Occipital lobe (tissue), 3 donors: ENCODE measurements at places on chromosomes 1 and 21. TPM values are rescaled to one million over a fixed set of nuclear protein-coding genes. Genes with fewer than 3 reads are reported as not detected.

GRCh38 chr21:17650292-17650691, 37.6 kb upstream of the BTG3 start:
- no peak for DNase-seq

Gene BEND5
- 18.2 TPM for total RNA-seq

DNA sequence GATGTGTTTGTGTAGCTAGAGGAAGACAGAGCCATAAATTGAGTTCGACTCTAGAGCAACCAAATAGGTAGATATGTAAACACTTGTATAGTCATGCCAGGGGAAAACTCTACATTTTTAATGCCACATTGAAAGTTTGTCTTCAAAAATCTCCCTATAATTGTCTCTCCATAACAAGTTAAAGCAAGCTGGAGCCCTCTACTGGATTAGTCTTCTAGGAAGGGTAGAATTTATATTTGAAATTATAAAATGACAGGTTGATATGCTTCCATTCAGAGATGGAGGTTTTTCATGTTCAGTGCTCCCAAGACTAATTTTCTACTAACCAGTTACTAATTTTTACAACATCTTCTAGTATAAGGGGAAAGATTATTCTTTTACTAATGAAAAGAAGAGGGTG, 13.1 kb upstream of the COL24A1 start:
- no peak for DNase-seq

GRCh38 chr21:28588997-28589396, 403.7 kb downstream of the LTN1 start:
- no peak for DNase-seq

DNA sequence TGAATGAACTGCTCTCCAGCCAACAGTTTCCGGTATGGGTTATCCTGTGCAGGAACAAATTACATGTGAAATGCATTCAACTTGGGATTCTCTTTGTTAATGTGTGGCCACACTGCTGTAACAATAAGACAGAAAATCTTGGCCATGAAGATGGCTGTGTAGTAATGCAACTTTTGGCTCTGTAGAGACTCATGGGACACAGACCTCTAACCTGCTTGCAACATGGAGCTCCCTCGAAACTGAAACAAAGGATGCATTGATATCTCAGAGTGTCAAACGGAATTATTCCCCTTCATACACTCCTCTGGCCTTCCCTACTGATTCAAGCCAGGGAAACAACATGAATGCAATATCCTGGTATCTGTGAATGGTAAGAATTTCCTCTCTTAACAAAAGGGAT, 559.3 kb upstream of the ZRANB2 start:
- DNase-seq, result no peak

Gene LCE2A
- total RNA-seq, result not detected

- no peak for DNase-seq
These were observed 15.7 kb downstream of the LSS start for GRCh38 chr21:46212721-46213484.

Gene PRELP
- 0.16 TPM for total RNA-seq

DNA sequence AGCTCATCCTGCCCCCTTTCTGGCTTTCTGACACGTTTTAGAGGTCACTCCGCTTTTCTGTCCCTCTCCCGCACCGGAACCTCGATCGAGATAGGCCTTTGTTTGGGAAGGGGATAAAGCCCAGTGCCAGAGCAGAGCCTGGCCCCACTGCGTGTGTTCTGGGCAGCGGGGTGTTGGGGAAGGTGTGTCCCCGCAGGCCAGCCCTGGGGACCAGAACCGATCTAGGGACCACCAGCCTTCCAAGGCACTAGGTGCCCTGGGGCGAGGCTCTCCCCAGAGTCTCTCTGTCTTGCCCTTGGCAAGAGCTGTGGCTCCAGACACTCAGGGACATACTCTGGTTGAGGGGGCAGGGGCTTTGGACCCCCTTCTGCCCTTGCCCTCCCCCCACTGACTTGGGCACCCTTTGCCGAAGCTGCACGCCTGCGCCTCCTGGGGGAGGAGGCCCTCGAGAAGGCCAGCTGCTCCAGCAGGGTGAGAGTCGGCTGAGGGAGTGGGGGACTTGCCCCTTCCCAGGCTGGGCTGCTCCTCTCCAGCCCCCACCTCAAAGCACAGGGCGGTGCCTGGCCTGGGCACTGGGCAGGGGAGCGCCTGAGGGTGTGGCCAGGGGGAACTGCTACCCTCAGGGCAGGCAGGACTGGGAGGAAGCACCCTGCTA, 16.4 kb downstream of the PRXL2B start:
- no peak for DNase-seq

Gene PLA2G4A
- 2.3 TPM for total RNA-seq

- no peak for DNase-seq
These were observed 645.0 kb upstream of the PTBP2 start for GRCh38 chr1:96076589-96076988.

- no peak for DNase-seq
These were observed 148.4 kb upstream of the MAP1LC3C start for GRCh38 chr1:242147096-242147976.

Gene TNNT2
- total RNA-seq, result not detected

Gene RGS4
- total RNA-seq, result 1.9 TPM

DNA sequence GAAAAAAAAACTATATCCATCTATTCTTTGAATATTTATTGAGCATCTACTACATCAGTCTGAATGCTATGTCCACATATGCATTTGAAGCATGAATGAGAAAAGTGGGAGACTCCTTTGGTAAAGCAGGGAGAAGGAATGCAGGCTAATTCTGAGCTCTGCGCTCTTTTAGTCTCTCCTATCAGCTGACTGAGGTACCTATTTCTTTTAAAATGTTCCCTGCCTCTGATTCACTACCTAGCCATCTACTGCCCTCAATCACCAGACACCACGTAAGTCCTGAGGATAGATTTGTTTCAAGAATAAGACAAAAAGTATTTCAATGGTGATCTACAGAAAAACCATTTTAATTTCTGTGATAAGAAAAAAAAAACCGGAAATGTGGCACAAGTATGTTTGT, 3.8 kb upstream of the RGS13 start:
- DNase-seq, result no peak

- no peak for DNase-seq
These were observed 22.5 kb downstream of the NTMT2 start for GRCh38 chr1:170168265-170168664.

- DNase-seq, result no peak
These were observed 81.0 kb downstream of the SCCPDH start for GRCh38 chr1:246805135-246805716.

DNA sequence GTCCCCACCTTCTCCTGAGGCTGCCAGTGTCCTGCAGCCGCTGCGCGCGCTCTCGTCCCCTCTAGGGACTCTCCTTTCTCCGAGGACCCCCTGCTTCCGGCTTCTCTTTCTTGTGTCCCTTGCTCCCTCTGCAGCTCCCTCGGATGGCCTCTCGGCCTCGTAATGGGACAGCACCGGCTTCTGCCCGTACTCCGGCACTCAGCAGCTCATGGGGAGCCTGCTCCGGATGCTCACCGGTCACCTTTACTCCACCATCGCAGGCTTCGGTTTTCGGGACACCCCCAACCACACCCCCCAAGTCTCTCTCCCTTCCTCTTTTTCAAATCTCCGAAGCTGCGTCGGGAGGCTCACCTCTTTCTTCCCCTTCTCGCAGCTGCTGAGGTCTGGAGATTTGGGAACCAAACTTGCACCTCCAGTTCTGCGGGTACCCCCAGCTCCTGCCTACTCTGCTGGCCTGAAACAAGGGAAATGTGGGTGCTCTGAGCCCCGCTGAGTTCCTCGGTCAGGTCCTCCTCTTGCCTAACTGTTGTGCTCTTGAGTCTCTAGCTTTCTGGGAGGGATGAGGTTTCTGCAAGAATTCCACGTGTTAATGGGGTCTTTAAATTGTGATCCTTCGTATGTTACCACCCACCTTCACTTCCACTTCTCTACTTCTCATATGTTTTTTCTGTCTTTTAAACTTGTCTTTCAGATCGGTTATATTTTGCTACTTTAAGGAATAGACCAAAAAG, 930 bp downstream of the CDC14A start:
- DNase-seq, result no peak

GRCh38 chr1:23376890-23377811, 7.5 kb upstream of the ZNF436 start:
- no peak for DNase-seq

DNA sequence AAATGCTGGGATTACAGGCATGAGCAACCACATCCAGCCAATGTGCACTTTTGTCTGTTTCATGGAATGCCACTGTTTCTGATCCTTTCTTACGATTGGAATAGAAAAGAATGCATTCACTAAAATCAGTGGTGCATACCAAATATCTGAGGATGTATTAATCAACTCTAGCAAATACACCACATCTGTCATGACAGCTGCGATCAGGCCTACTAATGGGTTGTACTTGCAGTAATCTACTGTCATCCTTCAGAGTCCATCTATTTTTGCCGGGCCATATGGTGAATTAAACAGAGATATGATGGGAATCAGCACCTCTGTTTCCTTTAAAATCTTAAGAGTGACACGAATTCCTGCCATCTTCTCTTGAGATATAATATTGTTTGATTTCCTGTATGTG, 8.5 kb upstream of the USP1 start:
- no peak for DNase-seq

Gene FAM151A
- total RNA-seq, result not detected

GRCh38 chr1:43935711-43936427, 2.3 kb downstream of the ARTN start:
- DNase-seq, result no peak

Gene AMY2A
- not detected for total RNA-seq

DNA sequence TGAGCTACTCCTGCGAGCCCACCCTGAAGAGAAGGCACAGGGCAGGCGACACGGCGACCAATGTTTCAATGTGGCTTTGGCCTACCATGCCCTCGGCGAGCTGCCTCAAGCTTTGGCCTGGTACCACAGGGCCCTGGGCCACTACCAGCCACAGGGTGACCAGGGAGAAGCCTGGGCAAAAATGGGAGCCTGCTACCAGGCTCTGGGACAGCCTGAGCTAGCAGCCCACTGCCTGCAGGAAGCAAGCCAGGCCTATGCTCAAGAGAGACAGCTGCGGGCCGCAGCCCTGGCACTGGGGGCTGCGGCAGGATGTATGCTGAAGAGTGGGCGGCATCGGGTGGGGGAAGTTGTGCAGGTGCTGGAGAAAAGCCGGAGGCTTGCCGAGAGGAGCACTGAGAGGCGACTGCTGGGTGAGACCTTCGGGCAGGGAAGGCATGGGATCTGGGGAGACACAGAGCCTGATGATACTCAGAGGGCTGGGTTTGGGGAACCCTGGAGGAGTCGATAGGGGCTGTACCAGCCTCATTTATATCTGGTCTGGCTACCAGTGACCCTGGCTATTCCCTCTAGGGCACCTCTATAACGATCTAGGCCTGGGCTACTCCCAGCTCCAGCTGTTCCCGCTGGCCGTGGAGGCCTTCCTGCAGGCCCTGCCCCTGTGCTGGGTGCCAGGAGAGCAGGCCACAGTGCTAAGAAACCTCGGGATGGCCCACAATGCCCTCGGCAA, 2.3 kb downstream of the TTC24 start:
- DNase-seq, result no peak

Gene ST6GALNAC3
- total RNA-seq, result 16.5 TPM

DNA sequence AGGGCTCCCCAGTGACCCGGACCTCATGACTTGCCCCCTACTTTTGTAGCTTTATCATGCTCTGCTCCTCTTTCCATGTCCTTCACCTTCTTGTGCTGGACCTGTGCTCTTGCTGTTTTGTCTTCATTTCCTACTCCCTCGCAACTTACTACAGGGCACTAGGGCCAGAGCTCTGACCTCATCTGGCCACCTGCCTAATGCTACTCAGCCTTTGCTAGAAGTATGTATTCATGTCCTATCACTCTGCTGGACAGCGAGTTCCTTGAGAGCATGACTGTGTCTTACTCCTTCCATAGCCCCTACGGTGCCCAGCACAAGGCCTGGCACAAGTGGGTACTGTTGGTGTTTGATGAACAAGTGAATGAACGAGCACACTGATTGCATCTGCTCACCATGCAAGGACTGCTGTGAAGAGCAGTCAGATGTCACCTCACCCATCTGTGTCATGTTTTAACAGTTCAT, 1.9 kb downstream of the MTFR1L start:
- DNase-seq, result no peak

Gene TFF3
- total RNA-seq, result not detected

Gene ERG
- 1.2 TPM for total RNA-seq

Gene LRRC38
- not detected for total RNA-seq

- DNase-seq, result no peak
These were observed 373.9 kb downstream of the VAV3 start for GRCh38 chr1:107590900-107591622.

Gene FCER1A
- total RNA-seq, result 0.47 TPM

DNA sequence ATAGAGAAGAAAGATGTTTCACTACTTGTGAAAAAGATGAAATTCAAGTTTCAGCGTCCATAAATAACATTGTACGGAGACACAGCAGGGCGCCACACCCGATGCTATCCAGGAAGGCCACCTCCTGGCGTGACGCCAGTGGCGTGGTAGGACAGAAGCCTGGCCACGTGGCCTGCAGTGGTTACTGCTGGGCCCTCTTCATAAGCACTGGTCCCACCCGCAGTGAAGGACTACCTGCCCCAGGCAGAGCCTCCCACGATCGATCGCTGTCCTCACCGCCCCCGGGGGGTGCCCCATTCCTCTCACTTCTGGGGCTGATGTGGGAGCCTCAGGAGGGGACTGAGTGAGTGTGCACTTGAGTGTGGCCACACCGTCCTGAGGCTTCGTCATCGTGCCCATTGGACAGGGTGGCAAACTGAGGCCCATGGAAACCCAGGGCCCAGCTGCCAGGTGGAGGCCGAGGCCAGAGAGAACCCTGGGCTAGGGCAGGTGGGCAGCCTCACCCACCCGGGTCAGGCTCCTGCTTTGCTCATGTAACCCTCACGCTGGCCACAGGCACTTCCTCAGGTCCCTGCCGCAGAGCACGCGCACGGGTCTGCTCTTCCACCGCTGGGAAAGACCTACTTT, 11.7 kb upstream of the HES5 start:
- DNase-seq, result no peak

Gene ZNF644
- 288 TPM for total RNA-seq
